Brain pericyte (primary cell): ENCODE measurements at places on chromosomes 3 and 15.

GRCh38 chr3:100695696-100696095 lies 13.6 kb upstream of the TFG start:
- DNase-seq, result no peak

DNA sequence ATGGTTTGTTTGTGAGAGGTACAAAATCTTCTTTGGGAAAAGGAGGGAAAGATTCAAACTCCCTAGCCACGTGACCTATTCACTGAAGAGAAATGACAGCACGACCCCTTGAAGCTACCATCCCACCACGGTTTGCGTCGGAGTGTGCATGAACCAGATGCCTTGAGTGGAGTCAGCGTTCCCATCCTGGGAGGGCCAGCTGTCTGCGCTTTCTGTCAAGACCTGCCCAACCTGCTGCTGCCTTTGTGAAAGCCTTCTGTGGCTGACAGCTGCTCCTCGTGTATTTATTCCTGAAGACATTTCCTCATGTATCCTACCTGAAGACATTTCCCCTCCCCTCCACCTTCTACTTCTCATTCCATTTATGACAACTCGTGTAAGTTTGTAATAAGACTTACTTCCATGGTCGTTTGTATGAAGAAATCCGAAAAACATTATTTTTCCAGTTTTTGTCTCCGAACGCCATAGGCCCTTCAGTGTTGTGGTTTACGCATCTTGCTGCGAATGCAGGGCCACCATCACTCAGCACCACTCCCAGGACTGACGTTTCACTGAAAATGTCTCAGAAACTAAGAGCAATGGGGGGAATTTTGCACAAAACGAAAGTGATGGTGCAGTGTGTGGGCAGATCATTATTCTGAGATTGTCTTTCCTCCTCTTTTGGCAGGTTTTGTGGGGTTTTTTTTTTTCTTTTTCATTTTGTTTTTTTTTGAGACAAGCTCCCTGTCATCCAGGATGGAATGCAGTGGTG lies 18.9 kb downstream of the EBLN2 start:
- no peak for DNase-seq

GRCh38 chr3:49351521-49352011 lies 6.6 kb downstream of the GPX1 start:
- DNase-seq, result no peak

DNA sequence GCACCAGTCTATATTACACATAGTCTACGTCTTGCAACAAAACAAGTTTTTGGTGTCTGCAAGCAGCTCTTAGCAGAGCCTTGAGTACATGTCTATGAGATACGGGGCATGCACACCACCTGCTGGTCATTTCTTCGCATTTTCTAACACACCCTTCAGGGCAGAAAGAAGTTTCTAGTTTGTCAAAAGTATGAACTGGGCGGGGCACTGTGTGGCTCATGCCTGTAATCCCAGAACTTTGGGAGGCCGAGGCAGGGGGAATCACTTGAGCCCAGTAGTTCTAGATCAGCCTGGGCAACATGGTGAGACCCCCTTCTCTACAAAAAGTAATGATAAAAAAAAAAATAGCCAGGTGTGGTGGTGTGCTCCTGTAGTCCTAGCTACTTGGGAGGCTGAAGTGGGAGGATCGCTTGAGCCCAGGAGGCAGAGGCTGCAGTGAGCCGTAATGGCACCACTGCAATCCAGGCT lies 64.2 kb upstream of the ARL8B start:
- DNase-seq, result peak; percentile 53

DNA sequence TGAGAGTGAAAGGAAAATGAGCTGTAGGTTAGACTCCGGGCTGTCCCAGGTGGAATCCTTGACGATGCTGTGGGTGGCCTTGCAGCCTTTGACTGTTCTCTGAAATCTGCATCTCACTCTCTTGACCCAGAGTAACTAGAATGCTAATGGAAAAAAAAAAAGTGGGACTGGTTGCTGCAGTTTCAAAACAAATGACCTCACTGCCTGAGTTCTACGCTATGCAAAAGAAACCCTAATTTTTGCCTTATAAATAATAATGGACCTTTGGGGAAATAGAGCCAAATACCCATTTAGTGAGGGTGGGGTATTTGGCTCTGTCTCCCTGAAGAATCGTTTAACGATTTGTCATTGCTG lies 309.7 kb upstream of the C2CD4B start:
- DNase-seq, result no peak

DNA sequence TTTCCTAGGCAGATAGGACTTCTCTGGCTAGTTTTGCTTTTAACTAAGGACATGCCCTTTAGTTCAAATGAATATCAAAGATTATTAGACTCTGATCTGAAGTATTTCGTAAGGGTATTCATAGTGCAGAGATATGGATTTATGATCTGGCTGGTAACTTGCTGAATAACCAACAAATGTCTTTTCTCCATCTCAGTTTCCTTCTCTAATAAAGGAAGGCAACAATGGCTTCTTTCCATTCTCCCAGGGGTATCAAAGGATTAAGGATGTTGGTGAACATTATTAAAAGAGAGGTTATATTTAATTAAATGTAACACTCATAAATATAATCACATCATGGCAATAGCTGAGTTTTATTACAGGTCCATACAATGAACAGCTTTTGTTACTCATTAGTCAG lies 79.2 kb upstream of the STXBP5L start:
- no peak for DNase-seq

DNA sequence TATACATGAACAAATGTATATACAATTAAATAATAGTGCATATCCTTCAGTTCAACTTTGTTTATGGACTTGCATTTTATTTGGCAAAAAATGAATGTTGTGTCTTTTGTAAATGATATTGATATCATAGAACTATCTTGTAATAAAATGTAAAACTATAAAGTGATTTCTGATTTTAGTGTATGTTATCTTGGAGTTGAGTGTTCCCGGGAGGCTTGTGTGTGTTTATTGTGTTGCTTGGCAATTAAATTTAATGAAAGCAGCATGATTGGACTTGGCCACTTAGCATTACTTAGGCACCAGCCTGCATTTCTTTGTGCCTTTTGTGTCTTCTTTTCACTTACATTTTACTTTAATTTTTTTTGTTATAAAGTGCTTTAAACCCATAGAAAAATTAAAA lies 10.6 kb downstream of the ARHGEF26 start:
- no peak for DNase-seq
